ENCODE measurements at places on chromosomes 13 and 19.

GRCh38 chr13:24564881-24565280 is 52.3 kb upstream of the PARP4 start:
- DNase-seq: no peak

DNA sequence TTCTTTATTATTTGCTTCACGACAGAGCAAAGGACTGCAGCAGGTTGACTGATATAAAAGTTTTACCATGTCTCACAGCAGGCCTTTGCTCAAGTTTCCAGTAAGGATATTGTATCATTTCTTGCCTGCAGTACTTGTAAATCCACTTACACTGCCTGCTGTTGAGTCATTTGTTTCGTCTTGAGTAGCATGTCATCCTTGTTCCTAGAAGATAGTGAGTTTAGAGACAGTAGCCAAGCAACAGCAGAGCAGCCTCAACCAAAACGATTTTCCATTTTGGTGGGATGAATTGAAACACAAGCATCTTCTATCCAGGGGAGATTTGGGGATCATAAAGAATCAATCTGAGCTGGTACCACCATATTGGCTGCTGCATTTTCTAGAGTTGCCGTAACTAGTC is 24.0 kb upstream of the ALOX5AP start:
- no peak for DNase-seq

- no peak for DNase-seq
These were observed 39.0 kb upstream of the PSG9 start for GRCh38 chr19:43308244-43308815.

GRCh38 chr13:49108196-49108595 is 111.9 kb upstream of the MLNR start:
- no peak for DNase-seq

GRCh38 chr13:37263871-37264270 is 158.4 kb upstream of the CSNK1A1L start:
- no peak for DNase-seq

DNA sequence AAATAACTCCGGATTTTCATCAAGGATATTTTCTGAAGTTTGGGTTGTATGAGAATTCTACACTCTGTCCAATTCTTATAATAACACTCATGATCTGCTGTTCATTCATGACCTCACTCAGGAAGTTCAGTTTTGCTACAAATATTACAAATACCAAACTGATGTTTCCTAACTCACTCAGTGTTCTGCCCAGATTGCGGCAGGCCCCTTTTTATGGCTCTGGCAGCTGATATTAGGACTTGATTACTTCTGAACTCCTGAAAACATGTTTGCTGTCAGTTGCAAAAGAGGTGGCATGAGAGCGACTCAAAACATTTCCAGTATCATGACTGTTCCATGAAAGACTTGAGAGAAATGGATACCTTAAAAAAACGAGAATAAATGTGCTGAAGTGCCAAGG is 188.0 kb downstream of the RGCC start:
- no peak for DNase-seq

- DNase-seq: no peak
These were observed 2.0 kb downstream of the PTBP1 start for GRCh38 chr19:799076-799881.

GRCh38 chr19:40663695-40664692 is 26.5 kb downstream of the NUMBL start:
- DNase-seq: no peak

GRCh38 chr19:35006342-35006998 is 6.3 kb downstream of the GRAMD1A start:
- DNase-seq: no peak

DNA sequence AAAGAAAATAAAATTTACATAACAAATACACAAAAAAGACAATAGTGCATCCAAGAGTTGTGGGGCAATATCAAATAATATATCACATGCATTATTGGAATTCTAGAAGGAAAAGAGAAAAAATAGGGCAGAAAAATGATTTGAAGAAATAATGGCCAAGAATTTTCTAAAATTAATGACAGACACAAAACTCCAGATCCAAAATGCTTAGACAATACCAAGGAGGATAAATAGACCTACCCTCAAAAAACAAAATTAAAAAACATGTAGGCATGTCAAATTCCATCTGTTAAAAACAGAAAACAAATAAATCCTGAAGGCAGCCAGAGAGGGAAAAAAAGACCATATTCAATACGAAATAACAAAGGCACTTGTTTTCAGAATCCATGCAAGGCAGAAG is 191.5 kb upstream of the ZNF536 start:
- no peak for DNase-seq

DNA sequence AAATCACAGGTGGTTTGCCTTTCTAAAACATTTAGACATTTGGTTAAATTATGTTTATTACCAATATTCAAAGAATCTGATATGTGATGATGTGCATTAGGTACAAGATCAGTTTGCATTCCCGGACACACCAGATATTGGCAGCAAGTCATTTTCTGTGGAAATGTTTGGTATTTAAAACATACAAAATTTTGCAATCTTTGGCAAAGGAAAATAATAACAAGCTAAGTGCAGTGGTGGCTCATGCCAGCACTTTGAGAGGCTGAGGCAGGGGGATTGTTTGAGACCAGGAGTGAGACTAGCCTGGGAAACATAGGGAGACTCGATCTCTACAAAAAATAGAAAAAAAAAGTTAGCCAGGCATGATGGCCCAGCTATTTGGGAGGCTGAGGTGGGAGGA is 29.1 kb upstream of the TSC22D1 start:
- no peak for DNase-seq

GRCh38 chr13:98890925-98891324 is 86.9 kb downstream of the DOCK9 start:
- no peak for DNase-seq

- DNase-seq: no peak
These were observed 58.3 kb upstream of the ZNF507 start for GRCh38 chr19:32287086-32287485.

- DNase-seq: peak; percentile 92
These were observed 2.4 kb upstream of the NTN5 start for GRCh38 chr19:48674921-48675824.

GRCh38 chr13:40383885-40384284 is 282.6 kb downstream of the FOXO1 start:
- no peak for DNase-seq

DNA sequence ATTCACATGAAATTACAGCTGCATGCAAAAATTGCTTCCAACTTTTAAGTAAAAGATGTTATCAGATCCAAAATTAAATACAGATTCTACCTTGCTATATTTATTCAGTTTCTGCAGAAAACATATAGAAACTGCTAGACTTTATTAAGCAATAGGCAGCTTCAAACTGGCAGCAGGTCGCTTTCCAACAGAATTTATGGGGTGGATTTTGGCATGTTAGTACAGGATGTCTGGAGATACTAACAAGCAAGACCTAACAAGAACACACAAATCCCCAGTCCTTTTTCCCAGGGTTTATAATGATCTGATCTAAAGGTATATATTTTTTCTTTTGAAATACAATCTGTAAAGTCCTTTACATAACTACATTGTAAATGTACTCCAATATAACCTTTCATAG is 27.5 kb downstream of the TBC1D4 start:
- DNase-seq: no peak

DNA sequence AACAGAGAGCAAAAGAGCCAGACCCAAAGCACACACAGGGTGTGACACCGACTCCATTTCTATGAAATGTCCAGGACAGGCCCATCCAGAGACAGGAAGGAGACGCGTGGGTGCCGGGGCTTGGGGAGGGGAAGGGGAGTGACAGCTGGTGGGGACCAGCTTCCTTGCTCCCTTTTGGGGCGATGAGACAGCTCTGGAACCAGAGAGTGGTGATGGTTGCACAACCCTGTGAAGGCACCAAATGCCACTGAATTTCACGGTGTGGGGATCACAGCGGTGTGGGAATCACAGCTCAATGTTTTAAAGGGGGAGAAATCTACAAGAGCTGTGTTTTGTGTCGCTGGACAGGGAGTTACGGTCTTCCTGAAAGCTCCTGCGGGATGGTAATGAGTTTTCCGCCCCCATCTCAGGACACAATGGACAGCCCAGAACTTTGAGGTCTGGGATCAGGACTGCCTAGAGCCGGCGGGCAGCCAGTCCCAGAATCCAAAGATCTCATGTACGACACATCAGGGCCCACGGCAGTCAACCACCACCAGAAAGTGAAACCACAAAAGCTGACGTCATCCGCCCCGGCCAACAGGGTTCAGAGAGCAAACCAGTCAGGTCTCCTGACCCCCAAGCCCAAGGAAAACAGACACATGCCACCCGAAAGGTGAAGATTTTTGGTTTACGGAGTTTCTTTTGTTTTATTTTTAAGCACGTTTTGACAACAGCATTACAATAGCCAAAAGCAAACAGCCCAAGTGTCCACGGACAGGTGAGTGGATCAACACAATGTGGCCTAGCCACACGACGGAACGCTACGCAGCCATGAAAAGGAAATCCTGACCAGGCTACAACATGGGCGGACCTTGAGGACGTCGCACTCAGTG is 7.3 kb downstream of the SGTA start:
- no peak for DNase-seq

DNA sequence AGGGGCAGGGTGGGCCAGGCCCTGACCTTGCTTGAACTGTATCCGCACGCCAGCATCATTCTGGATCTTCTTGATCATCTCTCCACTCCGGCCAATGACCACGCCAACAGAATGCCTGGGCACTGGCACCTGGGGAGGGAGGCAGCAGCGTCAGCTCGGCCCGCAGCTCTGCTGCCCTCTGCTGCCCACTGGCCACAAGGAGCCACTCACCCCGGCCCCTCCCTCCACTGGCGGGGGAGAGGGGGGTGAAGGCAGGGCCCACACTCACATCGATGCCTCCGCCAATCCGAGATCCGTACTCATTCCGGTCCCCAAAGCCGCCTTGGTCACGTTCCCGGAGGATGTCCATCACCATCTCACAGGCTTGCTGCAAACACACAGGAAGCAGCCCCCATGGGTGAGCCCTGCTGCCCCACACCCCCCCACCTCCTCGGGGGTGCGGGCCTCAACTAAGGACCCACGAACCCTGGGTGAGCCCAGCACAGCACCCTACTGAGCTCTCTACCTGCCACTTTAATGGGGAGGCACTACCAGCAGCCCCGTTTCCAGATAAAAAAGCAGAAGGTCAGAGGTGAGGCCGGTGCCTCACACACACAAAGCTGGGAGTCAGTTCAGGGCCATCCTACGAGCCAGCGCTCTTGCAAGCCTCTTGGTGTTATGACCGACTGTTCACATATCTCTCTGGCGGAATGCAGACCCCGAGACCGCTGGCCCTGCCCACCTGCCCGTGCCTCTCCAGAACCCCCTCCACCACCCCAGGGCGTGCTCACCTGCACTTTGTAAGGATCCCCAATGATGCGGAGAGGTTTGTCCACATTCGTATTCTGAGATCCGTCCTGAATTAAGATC is 6.7 kb downstream of the KHSRP start:
- no peak for DNase-seq

- no peak for DNase-seq
These were observed 280.8 kb downstream of the ABCC4 start for GRCh38 chr13:95020298-95020987.

GRCh38 chr13:86355301-86355700 is 556.1 kb upstream of the SLITRK6 start:
- no peak for DNase-seq

GRCh38 chr13:43100667-43101066 is 77.3 kb downstream of the DNAJC15 start:
- no peak for DNase-seq
